ENCODE measurements at places on chromosomes 12 and 14.
A peak's percentile ranks its signal among the peaks of the same experiment; 100 is the strongest.

DNA sequence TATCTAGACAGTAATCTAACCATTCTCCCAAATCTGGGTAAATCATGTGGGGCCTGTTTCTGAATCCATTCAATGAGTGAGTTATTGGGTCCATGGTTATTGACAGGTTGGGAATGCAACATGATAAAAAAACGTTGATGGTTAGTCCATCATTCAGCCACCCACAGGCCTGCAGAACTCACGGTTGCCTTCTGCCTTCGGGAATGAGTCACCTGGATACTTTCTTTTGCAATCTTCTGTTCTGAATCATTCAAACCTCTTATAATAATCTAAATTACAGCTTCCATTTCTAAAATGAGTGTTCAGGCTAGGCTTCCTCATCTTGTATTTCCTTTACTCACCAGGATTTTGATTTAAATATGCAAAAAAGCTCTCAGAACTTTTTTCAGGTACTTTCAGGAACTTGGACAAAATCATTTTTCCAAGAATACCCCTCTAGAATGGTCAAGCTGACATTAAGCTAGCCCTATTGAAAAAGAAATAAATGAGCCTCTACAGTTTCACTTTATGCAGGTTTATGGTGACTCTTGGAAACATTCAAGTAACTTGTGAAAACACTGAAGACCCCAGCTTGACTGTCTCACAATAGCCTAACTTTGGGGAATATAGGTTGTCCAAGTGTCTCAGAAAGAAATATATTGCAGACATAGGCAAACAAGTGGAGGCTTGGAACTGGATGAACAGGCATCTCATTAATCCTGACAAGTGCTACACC lies 94.4 kb downstream of the KCNK10 start:
- no peak for DNase-seq

- DNase-seq: no peak
Observed at GRCh38 chr14:72906316-72906715, 12.4 kb upstream of the DPF3 start.

DNA sequence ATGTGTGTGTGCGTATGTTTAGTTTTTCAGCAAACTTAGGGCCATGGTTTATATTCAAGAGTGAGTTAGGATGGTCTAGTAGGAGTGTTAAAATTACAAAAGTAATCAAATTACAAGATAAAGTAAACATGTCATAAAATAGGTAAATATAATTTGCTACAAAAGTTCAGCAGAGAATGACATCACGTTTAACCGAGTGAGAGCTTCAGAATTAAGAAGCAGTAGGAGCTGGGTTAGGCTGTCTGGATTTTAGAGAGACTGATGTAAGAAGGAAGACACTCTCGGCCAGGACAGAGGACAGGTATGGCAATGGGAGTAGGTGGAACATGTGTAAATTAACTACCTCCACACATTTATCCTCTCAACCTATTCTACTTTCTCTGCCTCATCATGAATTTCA lies 11.6 kb upstream of the MGST1 start:
- no peak for DNase-seq

- DNase-seq: no peak
Observed at GRCh38 chr14:68897559-68898155, 81.4 kb downstream of the ACTN1 start.

DNA sequence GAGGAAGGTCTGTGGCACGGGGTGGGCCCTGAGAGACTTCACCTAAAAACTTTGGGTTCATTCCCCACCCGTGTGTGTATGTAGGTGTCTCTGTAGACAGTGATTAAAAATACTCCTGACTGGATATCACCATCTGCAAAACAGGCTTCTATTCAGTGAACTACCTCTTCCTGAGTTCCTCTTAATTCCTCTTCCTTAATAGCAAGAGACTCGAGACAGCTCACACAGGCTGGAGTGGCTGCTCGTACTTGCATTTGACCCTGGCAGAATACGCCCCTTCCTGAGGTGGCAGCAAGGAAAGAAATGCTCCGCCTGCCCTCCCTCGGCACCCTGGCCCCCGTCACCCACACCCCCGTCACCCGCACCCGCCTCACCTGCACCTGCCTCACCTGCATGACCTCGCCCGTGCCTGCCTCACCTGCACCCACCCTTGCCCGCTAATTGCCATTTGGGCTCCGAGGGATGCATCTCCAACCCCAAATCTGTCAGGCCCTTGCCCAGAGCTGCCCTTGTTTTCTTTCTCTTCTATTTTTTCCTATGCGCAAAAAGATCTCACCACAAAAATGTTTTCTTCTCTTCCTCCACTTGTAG lies 90.0 kb downstream of the FBXL14 start:
- no peak for DNase-seq

- DNase-seq: no peak
Observed at GRCh38 chr14:104350463-104351185, 212.2 kb downstream of the KIF26A start.

DNA sequence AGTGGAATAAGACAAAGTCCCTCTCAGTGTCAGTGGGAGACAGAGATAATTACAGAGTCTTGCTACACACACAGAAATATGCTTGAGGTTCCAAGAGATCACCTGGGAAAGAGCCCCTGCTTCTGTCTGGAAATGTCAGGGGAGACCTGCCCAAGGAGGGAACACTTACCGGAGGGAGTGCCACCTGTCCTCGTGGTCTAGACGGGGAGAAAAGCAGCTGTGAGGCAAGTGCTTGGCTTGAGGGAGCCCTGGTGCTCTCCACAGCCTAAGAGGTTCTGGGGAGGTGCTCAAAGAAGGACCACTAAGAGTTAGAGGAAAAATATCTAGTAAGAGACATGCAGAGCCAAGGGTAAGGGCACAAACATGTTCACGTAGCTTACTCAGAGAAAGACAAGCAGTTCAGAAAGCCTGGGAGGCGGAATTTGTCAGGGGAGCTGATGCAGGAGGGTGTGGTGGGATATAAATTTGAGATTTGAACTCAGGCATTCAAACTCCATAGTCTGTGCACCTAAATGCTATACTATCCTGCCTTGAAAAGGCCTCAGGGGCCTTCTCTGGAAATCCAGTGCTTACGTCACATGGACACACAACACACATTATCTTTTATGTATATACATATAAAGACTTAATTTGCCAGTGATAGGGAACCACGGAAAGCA lies 38.2 kb upstream of the GNPNAT1 start:
- no peak for DNase-seq

GRCh38 chr14:99871771-99872170 lies 78.6 kb downstream of the EML1 start:
- DNase-seq: no peak

- peak; percentile 32 for DNase-seq
Observed at GRCh38 chr14:76828339-76829012, 2.3 kb downstream of the LRRC74A start.

- DNase-seq: no peak
Observed at GRCh38 chr12:115588131-115588530, 689.4 kb downstream of the MED13L start.

GRCh38 chr12:97426492-97427116 lies 36.0 kb upstream of the RMST start:
- DNase-seq: no peak
